ENCODE measurements at places on chromosomes 3 and 15. TPM values are rescaled to one million over a fixed set of nuclear protein-coding genes. Genes with fewer than 3 reads are reported as not detected.
A peak's percentile ranks its signal among the peaks of the same experiment; 100 is the strongest.

Gene CCDC80
- 21.7 TPM for total RNA-seq

DNA sequence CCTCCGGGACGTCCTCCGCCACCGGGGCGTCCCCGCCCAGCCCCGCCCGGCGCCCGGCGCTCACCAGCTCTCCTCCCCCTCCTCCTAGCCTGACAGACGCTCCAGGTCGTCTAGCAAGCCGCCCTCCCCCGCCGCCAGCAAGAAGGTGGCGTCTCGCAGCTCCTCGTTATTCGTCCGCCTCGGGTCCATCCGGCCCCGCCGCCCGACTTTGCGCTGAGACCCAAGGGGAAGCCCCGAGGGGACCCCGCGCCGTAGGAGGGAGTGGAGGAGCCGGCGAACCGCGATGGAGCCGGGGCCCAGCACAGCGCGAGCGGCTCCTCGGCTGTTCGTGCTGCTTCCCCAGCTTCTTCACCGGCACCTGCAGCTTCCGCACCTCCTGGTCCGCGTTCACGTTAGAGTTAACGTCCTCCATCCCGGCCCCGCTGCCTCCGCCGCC lies 26.3 kb upstream of the MTHFS start:
- peak; percentile 56 for DNase-seq

DNA sequence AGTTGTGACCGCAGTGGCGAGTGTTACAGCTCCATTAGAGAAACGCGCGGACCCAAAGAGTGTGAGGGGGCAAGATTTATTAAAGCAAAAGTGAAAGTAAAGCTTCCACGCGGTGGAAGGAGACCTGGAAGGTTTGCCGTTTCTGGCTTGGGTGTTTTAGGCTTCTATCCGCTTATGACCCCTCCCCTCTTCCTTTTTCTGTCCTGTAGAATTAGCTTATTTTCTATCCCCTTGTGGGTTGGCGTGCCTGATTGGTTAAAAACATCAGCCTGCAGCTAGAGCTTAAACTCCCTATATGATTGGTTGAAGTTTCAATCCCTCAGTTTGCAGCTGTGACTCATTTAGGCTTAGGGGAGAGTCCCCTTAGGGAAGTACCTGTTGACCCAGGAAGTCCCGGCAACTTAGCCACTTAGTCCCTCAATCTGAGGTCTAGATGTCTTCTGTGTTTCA lies 39.6 kb downstream of the C3orf38 start:
- no peak for DNase-seq

- DNase-seq: no peak
Measured at GRCh38 chr15:38554354-38554753, 10.3 kb downstream of the RASGRP1 start.

DNA sequence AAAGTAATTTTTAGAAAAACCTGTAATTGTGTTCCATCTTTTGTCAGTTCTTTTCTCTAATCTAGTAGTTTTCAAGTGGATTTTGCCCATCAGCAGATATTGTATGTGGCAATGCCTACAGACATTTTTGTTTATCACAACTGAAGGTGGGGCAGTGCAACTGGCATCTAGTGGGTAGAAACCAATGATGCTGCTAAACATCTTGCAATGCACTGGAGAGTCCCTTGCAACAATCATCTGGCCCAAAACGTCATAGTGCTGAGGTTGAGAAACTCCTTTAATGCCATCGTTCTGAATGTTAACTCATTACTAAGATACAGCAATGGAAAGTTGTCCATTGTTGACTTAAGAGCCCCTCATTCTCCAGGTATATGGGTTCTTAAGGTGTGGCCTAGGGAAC lies 80.1 kb downstream of the BTD start:
- DNase-seq: no peak

- peak; percentile 19 for DNase-seq
Measured at GRCh38 chr3:38089163-38089562, 47.8 kb downstream of the ACAA1 start.

GRCh38 chr3:149366941-149367840 lies 10.3 kb downstream of the TM4SF1 start:
- DNase-seq: no peak

DNA sequence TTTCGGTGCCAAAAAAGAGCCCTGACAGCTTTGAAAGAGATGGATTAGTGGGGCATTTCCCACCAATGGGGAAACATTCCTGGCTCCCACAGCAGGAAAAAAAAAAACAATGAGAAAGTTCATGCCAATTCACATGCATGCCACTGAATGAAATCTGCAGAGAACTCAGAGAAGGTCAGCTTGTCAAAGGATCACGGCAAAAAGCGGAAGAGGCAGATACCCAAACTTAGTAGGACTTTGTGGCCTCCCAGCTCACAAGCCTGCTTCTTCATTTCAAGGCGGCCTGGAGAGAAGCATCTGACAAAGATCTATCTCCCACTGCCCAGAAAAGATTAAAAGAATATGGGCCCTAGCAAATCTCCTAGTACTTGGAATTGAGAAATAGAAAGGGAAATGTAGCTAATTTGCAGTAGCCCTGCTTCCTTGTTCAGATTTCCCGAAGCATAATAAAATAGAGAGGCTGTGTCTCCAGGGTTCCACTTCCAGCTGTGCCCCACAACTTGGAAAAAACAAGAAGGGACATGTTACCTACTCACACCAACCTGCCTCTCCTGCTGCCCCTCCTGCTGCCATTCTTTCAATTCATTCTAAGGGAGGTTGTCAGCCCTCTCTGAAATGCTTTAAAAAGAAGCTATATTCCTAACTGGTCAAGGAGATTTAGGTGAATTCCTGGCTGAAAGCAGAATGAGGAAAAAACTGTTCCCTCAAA lies 170.4 kb downstream of the FHIT start:
- no peak for DNase-seq

DNA sequence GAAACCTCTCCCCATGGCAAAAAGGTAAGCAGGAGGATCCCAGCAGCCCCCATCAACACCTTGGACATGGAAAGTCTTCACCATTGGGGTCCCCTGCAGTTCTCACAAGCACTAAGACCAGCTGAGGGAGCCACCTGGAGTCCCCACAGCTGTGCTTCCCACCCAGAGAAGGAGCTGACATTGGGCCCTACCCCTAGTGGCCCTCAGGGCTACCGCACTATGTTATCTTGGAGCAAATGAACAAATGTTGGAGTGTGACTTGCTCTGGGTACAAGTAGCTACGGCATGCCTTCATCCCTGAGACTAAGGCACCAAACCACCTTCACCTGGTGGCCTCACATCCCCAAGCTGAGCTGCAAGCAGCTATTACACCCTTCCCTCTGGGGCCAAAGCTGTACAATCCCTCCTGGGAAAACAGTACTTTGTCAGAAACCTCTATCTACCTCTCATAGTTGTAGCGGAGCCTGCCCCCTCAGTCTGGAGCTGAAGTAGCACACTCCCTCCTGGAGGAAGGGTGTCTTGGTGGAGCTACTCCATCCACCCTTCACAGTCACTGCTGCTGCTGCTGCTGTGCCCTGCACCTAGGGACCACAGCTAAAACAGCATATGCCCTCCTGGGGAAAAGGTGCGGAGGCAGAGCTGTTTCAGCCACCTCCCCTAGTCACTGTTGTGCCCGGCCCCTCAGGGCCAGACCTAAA lies 42.7 kb downstream of the SERP1 start:
- no peak for DNase-seq

DNA sequence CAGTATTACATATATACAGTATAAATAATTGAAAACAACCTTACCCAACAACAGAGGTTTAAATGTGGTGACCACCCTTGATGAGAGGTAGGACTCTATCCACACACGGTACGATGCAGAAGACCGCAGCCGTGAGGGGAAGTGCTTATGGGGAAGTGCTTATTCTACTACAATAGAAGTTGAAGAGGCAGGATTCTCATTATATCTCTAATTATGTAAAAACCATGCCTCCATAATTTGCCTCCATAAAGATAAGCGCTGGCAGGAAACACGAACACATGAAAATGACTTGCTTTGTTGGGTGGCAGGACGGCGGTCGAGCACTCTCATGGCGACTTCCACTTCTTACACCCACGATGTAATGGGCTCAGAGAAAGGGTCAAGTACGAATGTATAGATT lies 7.2 kb upstream of the MUC13 start:
- no peak for DNase-seq

Gene RFT1
- total RNA-seq: 8.1 TPM

- peak; percentile 77 for DNase-seq
Measured at GRCh38 chr15:91853511-91853947, at the start of gene SLCO3A1. TSS of gene SLCO3A1 (plus strand) at chr15:91853708.

Measured in cardiac muscle cell (in vitro differentiated cells and primary cell).